ENCODE measurements at places on chromosomes 1 and 21.

GRCh38 chr1:162994921-162995320 lies 74.2 kb upstream of the RGS4 start:
- DNase-seq: no peak

- DNase-seq: no peak
Measured at GRCh38 chr1:47434051-47434842, 3.6 kb upstream of the FOXD2 start.

- peak; percentile 72 for DNase-seq
Measured at GRCh38 chr1:19445417-19446342, 39.7 kb downstream of the CAPZB start.

GRCh38 chr1:203036537-203036936 lies 10.2 kb downstream of the PPFIA4 start:
- no peak for DNase-seq

DNA sequence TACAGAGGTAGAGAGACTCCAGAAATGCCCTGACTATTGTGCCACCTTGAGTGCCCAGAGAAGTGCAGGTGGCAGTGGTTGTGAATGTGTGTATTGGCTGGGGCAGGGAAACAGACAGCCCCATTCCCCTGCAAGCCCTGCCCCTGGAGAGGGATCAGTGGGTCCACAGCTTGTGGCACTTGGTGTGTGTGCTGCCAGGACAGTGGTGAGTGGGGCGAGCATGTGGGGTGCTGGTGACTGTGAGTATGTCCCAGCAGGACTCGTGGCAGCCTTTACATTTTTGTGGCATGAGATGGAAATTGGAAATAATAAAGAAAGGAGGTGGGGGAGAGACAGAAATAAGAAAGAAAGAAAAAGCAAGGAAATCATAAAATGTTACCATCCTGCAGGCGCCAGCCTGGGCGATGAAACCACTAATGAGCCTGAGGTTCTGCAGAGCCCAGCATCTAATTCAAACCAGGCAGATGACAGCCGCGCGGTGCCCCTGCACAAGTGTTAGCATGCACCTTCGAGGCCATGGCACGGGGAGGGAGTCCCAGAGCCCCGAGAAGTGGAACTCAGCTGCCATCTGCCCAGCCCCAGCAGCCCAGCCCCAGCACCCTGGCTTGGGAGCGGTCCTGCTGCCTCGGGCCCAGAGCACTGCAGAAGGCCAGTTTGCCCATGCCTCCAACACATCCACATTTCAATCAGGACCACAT lies 49.1 kb upstream of the ZBTB40 start:
- DNase-seq: no peak

DNA sequence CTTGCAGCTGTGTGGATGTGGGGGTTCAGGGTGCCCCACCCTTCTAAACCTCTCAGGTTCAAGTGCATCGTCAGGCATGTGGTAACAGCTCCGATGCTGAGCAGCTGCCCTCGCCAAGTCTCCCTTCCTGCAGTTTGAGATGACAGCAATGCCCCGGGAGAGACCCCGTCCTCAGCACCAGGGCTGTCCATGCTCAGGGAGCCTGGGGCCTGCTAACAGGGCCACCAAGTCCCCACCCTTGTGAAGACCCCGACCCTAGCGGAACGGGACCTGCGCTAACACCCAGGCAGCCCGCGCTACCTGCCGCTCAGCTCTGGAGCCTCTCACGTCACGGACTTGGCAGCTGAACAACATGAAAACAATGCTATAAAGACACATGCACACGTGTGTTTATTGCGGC lies 159.2 kb upstream of the C1orf174 start:
- no peak for DNase-seq

DNA sequence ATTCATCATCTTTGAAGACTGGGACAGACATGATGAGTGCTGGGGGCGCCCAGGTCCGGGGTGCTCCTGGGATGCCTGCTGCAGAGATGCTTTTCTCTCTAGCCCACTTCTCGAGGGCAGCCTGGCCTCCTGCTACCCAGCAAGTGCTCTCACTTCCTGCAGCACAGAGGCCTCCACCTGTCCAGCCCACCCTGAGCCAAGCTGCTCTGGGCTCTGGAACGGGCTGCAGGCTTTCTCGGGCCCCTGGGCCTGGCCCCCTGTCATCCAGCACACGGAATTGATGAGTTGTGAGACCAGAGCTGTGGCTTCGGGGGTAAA lies 469.5 kb upstream of the VAMP3 start:
- no peak for DNase-seq

DNA sequence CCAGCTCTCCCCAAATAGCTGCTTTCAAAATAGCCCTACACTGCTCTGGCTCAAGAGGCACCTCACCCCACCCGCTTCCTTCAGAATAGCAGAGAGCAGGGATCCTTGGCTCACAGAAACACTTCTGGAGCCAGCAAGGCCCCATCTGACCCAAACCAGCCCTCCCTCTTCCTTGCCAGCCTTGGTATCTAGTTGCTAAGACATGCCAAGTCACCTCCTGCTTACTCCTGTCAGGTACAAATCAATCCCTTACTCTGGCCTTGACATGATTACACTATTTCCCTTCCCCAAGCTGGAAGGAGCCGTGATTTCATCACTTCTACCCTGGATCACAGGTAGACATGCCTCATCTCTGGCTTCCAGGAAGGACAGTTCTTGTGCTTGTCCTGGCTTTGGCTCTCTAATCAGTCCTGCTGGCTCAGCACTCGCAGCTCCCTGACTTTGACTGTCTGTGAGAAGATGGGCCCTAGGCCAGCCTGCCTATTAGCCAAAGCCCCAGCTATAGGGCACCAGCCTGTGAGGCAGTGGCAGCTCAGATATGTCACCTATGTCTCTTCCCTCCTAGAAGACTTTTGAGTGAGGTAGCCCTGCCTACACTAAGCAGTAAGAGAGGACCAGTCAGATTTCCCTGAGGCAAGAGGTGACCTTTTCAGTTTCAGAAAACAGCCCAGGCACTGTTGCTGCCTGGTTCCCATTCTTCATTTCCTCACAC lies 8.9 kb upstream of the MUTYH start:
- DNase-seq: no peak

GRCh38 chr21:38376693-38377092 lies 119.9 kb downstream of the KCNJ15 start:
- no peak for DNase-seq

GRCh38 chr1:43958351-43959255 lies 11.2 kb upstream of the DPH2 start:
- peak; percentile 31 for DNase-seq

DNA sequence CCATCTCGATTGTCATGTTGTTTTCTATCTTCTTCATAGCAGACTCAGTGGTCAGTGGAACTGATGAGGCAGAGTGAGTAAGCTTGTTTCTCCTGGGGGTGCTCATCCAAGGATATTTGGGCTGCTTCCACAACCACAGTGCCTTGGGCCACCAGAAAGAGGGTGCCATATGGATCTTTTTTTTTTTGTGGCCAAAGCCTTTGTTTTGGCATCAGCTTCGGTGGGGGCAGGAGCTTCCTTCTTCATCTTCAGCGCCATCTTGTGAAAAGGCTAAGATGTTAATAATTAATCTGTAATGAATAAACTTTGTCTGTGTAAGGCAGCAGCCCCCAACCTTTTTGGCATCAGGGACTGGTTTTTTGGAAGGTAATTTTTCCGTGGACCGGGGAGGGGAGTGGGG lies 6.6 kb upstream of the PLPP3 start:
- no peak for DNase-seq
